ENCODE measurements at places on chromosomes 2 and 18.

DNA sequence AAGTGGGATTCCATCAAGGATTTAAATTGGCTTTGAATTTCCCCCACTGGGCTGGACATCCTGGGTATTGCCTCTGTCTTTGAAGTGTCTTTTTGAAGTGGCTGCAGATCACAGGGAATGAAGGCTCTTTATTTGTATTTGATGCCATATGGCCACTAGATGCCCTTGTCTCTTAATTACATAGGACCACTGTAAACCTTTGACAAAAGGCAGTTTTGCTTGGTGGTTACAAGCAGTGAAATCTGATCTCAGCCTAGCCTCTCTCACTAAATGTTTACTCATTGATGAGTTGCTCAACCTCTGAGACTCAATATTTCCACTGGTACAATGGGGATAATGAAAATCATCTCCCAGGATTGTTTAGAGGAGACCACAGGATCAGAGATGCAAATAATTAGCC lies 102.2 kb downstream of the INSIG2 start:
- no peak for DNase-seq

GRCh38 chr2:239548451-239548871 lies 147.6 kb upstream of the HDAC4 start:
- DNase-seq, result no peak

DNA sequence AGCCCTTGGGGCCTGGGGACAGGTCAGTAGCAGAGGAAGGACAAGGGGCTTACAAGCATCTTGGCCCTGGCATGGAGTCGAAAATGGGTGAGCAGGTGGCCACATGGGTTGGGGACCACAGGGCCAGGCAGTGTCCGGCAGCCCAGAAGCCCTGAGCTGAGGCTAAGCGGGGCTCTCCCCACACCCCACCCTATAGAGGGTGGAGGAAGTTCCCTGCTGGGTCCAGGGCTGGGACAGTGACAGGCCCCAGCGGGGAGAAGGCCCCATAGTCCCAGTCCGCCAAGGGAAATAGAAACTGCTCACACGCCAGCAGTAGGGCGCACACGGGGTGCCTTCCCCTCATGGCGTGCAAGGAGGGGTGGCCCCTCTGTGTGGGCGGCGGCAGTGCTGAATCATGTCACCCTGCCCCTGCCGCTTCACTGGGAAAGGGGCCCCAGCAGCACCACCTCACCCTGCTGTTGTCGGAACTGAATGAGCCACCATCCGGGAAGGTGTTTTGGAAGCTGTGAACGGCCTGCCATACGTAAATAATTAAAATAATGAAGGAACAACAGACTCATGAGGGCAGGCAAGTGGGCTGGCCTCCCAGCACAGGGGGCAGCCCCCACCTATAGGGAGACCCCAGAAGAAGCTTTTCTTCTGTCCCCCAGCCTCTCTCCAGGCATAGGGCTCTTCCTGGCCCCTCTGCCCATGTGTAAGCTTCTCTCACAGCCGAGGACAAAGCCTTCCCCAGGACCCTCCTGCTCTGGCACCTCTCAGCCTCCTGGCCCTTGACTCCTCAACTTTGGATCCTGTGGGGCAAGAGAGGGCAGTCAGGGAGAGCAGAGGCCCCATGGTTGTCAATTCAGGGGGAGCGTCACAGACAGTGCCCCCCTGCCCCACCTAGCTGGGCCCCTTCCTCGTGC lies 12.7 kb upstream of the DUSP2 start:
- DNase-seq, result no peak

DNA sequence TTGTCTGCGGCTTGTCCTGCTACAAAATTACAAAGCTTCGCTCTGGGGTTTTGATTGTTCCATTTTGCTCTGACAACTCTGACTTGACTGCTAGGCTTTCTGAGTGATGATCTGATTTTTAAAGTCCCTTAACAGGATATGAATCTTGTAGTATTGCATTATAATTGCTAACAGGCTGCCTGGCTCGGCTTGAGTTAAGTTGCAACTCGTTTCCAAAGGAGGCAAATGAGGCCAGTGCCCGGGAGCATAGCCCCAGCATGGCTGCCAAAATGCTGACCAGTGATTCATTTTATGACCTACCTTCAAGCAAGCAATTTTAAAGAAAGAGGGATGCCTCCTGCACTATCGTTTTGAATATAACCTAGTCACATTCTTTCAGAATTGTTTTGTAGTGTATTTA lies 135.4 kb downstream of the COL6A3 start:
- DNase-seq, result no peak

DNA sequence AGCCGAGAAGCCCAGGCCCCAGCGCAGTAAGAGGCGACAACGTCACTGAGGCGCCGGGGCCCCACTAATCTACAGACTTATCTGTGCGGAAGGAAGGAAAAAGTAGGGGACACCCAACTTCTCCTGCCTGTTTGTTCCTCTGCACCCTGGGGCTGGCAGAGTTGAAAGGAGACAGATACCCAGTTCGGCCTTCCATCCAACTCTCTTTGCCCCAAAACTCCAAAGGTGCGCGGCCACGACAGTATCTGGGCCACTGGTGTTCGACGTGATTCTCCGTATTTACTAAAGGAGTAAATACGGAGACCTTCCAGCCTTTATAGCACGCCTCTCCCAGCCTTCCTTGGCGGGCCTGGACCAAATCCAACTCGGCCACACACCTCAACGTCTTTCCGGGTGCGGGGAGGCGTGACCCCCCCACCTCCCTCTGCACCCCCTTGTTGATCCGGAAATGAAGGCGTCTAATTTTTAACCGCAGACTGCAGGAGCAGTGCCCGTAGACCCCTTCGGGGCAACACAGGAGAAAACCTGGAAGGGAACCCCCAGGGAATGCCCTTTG lies 1.6 kb downstream of the SMAD7 start:
- DNase-seq, result no peak

DNA sequence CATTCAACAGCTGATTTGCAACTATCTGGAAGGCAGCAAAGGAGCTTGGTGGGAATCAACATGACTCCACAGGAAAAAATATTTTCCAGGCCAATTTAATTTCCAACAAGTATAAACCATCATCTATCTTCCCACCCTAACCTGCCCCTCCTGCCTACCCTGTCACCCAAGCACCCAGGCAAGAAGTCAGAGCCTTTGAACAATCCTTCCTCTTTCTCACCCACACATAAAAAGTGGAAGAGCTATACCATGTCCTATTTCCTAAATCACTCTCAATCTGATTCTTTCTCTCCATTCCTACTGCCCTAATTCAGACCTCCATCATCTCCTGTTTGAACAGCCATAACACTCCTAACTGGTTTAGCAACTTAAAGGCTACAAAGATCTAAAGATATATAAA lies 12.7 kb downstream of the SPIRE1 start:
- DNase-seq, result no peak

All from non-pigmented ciliary epithelial cell (primary cell).